ENCODE measurements at places on chromosomes 12 and 14. TPM values are rescaled to one million over a fixed set of nuclear protein-coding genes. Genes with fewer than 3 reads are reported as not detected.

The BCL2L2 gene
- polyA plus RNA-seq: 36.0 TPM

The STAB2 gene
- polyA plus RNA-seq: 6.4 TPM

The ZNF664 gene
- 33.5 TPM for polyA plus RNA-seq

The FGF23 gene
- not detected for polyA plus RNA-seq

DNA sequence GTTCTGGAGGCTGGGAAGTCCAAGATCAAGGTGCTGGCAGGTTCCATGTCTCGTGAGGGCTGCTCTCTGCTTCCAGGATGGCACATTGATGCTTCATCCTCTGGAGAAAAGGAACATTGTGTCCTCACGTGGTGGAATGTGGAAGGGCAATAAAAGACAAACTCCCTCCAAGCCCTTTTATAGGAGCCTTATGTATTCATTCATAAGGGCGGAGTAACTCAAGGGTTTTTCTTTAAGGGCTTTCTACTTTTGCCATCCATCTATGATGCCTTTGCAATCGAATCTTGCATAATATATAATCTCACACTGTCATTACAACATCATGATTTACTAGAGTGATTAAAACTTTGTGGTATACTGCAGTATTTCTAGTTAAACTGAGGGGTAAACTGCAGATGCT, 132.7 kb upstream of the DDHD1 start:
- DNase-seq: no peak

DNA sequence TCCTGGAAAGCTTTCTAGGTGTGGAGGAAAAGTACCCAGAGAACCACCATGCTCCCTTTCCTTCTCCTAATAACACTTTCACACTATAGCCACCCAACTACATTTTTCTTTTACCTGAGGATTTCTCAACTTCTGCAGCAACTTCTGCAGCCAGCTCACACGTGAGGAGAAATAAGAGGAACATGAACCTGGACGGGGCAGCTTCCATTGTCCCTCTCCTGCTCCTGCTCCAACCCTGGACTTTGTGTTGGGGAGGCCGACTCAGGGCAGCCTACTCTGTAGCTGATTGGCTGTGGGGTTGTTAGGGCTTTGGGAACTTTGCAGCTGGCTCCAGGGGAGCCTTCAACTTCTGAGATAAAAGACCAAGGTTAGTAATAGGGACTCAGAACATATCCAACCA, at the start of gene ERP27:
Gene ERP27, minus strand, starts transcription at position 237 of the 400 bp plus-strand sequence. Its CDS starts 29 bp downstream, at position 208.
- DNase-seq: no peak

DNA sequence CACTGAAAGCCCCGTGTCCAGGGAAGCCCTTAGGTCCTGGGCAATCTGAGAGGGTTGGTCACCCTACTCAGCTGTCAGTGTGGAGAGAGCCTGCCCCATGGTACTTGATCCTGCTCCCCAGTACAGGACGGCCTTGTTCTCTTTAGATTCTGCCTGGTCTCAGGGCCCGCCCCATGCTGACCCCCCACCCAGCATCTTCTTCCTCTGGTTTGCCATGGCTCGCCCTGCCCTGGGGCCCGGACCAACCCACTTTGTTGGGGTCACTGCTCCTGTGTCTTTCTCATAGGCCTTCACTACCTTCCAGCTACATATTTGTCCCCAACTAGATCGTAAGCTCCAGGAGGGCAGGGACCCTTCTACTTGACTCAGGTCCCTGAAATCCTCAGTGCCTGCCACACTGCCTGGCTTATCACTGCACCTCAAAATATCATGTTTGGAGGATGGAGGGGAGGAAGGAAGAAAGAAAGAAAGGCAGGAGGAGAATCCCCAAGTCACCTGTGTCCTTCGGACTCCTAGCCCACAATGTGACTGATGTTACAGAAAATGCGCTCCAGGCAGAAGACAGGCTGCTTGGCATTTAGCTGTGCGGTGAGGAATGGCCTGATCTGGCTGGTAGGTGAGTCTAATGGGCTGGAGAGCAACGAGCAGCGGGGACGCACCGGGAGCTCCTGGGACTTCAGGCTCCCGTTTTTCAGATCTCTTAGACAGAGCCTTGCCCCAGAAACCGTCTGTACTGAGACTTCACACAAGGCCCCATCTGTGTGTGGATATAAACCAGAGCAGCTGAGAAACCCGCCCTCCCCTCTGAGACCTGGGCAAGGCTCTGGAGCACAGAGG, 66.1 kb downstream of the C14orf132 start:
- no peak for DNase-seq

DNA sequence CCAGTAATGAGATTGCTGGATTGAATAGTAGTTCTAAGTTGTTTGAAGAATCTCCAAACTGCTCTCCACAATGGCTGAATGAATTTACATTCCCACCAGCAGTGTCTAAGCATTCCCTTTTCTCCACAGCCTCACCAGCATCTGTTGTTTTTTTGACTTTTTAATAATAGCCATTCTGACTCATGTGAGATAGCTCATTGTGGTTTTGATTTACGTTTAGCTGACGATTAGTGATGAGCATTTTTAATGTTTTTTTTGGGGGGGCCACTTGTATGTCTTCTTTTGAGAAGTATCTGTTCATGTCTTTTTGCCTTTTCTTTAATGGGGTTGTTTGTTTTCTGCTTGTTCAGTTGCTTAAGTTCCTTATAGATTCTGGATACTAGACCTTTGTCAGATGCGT, 8.1 kb upstream of the SLC15A5 start:
- no peak for DNase-seq

GRCh38 chr12:52351196-52352059, 15.9 kb downstream of the KRT85 start:
- no peak for DNase-seq

GRCh38 chr12:113201187-113202177, 16.0 kb downstream of the RITA1 start:
- DNase-seq: no peak

- no peak for DNase-seq
These were observed 115.2 kb upstream of the ARHGAP5 start for GRCh38 chr14:31961896-31962295.

DNA sequence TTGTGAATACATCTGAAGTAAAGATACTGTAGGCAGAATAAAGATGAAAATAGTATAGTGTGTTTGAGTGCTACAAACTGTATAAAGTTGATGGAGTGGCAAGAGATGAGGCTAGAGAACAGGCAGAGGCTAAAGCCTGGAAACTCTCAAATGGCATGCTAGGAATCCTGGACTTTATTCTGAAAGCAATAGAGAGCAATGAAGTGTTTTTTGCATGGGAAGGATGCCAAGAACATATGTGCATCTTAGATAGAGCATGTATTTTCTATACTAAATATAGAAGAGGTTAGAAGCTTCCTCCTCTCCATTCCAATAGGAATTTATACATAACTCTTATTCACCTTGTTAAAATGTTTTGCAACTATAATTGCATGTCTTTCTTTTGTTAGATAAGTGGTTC, 86.3 kb upstream of the TMTC2 start:
- no peak for DNase-seq

DNA sequence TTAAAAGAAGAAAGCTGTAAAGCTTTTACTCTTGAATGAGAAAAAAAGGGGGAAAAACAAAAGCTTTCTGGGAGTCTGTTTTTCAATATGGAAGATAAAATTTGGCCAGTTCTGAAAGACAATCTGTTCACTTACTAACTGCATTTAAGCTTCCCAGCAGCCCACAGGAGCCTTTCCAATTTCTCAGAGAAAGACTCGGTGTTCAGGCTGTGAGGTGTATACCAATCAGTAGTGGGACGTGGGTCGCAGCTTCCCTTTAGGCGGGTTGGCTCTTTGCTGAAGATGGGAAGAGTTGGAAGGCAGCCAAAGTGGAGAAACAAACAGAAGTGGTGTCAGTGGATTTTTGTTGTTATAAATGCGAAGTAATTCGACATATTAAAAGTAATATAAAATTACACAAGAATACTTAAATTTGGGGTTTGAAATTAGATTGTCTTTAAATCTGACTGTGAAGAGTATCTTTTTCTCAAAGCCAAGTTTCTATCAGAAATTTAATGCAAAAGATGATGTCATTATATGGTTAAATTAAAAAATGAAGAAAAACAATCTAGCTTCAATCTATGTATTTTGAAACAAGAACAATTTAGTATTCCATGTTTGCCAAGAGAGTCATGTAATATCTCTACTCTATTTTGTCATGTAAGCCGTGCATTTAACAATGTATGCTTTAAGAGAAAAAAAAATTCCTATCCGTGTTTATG, 590.2 kb upstream of the ATXN7L3B start:
- no peak for DNase-seq

DNA sequence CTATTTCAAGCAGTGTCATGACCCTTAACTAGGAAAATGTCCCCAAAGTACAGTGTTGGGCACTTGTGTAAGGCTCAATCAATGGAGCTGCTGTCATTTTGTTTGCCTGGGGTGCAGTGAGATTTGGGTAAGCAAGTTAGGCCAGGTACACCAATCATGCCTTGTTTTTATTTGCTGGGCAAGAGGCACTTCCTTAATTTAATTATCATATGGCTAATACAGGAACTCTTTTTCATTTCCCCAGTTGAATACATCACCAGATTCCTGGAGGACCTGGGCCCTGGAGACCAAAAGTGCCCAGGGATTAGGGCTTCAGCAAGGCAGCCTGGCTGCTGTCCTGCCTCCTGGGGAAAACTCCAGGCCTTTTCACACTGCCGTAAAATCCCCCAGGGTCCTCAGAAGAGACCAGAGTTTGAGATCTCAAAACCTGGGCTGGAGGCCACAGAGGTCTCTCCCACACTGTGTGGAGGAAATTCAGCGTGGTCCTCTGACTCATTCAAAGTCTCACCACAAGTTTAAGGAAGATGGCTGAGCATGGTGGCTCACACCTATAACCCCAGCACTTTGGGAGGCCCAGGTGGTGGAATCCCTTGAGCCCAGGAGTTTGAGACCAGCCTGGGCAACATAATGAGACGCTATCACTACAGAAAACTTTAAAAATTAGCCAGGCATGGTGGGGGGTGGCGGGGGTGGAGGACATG, 28.4 kb upstream of the FOXN3 start:
- DNase-seq: no peak

DNA sequence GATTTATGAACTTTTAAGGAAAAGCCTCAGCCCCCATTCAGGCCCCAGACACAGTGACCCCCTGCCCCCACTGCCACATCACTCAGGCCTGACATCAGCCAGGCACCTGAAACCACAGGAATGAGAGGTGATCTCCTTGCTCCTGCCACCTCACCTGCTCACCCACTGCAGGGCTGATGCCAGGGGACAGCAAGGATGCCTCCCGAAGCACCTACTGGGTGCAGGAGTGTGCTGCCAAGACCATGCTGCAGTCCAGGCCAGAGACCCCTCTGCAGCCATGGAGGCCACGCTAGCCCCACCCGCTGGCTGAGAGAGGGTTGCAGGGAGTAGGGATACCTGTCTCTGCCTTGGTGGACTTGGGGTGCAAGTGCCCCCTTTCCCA, 18.6 kb upstream of the KRT7 start:
- no peak for DNase-seq

DNA sequence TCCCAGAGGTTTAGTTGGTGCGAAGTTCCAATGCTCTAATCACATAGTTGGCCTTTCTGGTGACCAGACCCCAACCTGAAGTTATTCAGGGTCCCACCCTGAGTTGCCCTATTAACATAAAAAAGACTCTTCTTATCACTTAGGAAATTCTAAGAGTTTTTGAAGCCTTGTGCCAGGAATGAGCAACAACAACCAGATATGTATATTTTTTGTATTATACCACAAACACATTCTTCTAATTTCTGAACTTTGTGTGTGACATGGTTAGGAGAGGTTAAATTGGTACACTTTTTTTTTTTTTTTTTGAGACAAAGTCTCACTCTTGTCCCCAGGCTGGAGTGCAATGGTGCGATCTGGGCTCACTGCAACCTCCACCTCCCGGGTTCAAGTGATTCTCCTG, 320.4 kb upstream of the PDE3A start:
- DNase-seq: no peak

- no peak for DNase-seq
These were observed 42.9 kb downstream of the TRIP11 start for GRCh38 chr14:91996948-91997371.

DNA sequence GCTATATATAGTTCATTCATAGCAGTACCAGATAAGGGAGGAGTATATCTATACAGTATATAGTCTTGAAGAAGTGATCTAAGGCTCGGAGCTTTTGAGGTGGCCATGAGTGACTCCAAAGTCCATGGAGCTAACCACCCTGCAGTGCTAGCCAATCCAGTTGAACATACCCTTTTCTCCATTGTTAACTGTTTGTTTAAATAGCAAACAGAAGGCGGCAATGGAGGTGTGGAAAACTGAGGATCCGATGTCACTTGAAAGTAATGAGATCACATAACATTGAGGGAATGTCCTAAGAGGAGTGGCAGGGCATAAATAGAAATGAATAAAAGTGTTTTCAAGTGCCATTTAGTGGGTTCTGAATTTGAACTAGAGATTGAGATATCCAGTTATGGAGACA, 12.4 kb upstream of the SNAPC1 start:
- no peak for DNase-seq

DNA sequence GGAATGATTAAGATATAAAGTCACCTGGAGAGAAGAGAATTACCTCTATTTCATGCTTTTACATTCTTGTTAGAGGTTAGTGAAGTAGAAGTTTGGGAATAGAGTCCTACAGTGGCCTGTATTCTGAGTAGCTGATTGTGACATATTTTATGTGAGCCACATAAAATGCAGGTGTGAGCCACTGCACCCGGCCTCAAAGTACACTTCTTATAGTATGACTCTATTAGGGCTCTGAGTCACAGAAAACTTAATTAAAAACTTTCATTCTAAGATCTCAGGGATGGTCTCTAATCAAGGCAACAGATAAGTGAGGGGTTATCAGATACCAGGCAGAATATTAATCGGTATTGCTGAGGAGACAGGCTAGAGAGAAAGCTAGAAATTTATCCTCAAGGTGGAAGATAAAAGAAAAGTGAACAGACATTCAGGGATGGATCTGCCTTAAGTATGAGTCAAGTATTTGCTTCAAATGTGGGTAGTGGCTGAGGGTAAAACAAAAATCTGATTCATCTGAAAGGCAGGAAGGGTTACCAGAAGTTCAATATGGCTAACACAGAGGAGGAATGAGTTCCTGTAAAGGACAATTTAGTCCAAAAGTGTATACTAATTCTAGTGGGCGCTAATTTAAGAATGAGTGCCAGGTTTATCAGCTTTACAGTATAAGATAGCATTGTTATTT, 5.5 kb upstream of the G2E3 start:
- DNase-seq: no peak

DNA sequence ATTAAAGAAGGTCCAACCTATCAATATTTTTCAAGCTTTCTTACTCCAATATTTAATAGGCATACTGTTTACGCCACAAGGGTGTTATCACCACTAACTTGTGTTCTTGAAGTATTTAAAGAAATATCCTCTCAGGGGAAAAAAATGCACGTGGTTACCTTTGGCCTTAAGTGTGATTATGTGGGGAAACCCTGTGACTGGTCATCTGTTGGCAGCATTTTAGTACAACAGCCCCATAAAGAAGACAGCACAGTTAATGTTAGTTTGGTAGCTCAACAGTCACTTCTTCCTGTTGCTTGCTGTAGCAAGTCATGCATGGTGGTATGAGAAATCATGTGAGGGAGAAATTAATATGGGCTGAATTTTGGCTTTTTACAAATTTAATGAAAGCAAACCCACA, 1021.5 kb upstream of the TMEM132C start:
- no peak for DNase-seq

- DNase-seq: no peak
These were observed 31.1 kb upstream of the TMX1 start for GRCh38 chr14:51208982-51209381.

All from ovary (tissue), 10 donors.